ENCODE measurements at places on chromosomes 3 and 15. TPM values are rescaled to one million over a fixed set of nuclear protein-coding genes. Genes with fewer than 3 reads are reported as not detected.

Gene PARP15
- polyA plus RNA-seq, result 7.2 TPM

Gene RGMA
- not detected for polyA plus RNA-seq

Gene SUCNR1
- polyA plus RNA-seq, result not detected

Gene CYP1A2
- polyA plus RNA-seq, result not detected

Gene GOLGA6L2
- polyA plus RNA-seq, result not detected

Gene RARRES1
- not detected for polyA plus RNA-seq

Gene SLC24A5
- not detected for polyA plus RNA-seq

Gene SLC27A2
- polyA plus RNA-seq, result 0.38 TPM

Gene LRRC49
- not detected for polyA plus RNA-seq

Gene PLAAT1
- not detected for polyA plus RNA-seq

Gene CASR
- not detected for polyA plus RNA-seq

Gene P2RY1
- polyA plus RNA-seq, result 0.05 TPM

Gene FOXL2
- polyA plus RNA-seq, result not detected

Gene LAMB2
- not detected for polyA plus RNA-seq

Gene DUOXA2
- not detected for polyA plus RNA-seq

Gene BNC1
- not detected for polyA plus RNA-seq

Gene CALML4
- 0.13 TPM for polyA plus RNA-seq

Gene GPR149
- not detected for polyA plus RNA-seq

Gene ASTE1
- polyA plus RNA-seq, result 34.3 TPM

Gene WDR48
- polyA plus RNA-seq, result 46.6 TPM

Gene NEIL1
- polyA plus RNA-seq, result 3.1 TPM

Gene NTRK3
- not detected for polyA plus RNA-seq

Gene SELENOT
- 174 TPM for polyA plus RNA-seq

Gene KBTBD13
- polyA plus RNA-seq, result not detected
